Hippocampal formation (tissue), 2 donors: ENCODE measurements at places on chromosomes 3 and 15.

DNA sequence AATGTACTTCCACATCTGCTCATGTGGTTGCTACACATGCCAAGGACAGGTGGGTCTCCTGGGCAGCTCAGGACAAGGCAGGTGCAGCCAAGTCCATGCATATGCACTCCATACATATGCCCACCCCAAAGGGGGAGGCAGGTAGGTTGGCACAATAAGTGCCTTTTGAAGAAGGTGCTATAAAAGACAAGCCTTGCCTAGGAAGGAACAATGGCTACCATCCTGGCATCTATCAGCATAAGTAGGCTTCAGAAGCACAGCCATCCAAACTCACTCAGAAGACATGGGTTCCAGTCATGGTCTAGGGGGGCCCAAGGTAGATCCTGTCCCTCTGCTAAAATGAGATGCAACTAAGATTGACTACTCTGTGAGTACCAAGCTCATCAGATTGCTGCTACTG is 34.6 kb downstream of the NBEAL2 start:
- no peak for DNase-seq

- DNase-seq = no peak
Observed at GRCh38 chr15:54681584-54681983, 515.2 kb downstream of the RSL24D1 start.

DNA sequence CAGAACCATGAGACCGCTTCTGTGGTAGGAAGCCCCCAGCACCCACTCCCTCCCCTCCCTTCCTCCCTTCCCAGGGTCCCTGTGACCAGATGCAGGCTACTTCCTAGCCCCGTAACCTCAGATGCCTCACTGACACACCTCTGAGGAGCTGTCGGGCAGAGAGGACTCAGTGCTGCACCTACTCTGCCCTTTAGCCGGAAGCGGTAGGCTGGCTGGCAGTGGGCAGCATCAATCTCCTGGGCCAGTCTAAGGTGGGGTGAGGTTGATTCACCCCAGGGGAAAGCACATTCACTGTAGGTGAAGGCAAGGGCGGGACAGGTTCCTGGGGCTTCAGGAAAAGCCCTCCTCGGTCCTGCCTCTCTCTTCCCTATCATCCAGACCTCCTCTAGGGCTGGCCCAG is 19.1 kb downstream of the CSRNP1 start:
- no peak for DNase-seq

- no peak for DNase-seq
Observed at GRCh38 chr3:137171834-137172603, 214.2 kb downstream of the IL20RB start.

DNA sequence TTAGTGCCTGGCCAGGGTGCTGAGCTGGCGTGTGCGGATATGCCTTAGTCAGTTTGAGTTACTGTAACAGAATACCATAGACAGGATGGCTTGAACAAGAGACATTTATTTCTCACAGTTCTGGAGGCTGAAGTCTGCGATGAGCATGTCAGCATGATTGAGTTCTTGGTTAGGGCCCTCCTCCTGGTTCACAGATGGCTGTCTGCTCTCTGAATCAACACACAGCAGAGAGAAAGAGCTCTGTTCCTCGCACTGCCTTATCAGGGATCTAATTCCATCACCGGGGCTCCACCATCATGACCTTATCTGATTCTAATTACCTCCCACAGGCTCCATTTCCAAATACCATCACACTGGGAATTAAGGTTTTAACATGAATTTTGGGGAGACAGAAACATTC is 386.6 kb upstream of the DPH6 start:
- DNase-seq = no peak

GRCh38 chr3:191085091-191085490 is 114.0 kb upstream of the OSTN start:
- DNase-seq = no peak

DNA sequence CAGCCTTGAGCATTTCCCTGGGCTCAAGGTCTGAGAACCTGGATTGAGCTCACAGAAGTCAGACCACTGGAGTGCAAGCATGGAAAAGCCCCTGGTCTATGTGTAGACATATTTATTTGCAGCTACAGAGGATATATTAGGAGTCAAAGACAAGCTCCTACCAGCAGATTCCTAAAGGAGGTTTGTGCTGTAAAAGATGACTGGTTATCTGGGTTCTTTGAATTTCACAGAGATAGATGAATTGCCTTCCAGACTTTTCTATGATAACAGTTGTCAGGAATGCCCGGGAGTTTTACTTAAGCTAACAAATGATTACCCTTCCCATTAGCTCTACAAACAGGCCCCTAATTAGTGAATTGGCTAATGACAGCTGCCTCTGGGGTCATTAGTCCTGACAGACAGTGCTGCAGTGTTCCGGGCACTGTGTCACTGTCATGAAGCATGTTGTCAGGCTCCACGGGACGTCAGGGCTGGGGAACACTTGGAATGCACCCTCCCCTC is 48.8 kb upstream of the PLXNA1 start:
- no peak for DNase-seq

GRCh38 chr3:86228101-86228500 is 762.8 kb downstream of the VGLL3 start:
- DNase-seq = no peak

DNA sequence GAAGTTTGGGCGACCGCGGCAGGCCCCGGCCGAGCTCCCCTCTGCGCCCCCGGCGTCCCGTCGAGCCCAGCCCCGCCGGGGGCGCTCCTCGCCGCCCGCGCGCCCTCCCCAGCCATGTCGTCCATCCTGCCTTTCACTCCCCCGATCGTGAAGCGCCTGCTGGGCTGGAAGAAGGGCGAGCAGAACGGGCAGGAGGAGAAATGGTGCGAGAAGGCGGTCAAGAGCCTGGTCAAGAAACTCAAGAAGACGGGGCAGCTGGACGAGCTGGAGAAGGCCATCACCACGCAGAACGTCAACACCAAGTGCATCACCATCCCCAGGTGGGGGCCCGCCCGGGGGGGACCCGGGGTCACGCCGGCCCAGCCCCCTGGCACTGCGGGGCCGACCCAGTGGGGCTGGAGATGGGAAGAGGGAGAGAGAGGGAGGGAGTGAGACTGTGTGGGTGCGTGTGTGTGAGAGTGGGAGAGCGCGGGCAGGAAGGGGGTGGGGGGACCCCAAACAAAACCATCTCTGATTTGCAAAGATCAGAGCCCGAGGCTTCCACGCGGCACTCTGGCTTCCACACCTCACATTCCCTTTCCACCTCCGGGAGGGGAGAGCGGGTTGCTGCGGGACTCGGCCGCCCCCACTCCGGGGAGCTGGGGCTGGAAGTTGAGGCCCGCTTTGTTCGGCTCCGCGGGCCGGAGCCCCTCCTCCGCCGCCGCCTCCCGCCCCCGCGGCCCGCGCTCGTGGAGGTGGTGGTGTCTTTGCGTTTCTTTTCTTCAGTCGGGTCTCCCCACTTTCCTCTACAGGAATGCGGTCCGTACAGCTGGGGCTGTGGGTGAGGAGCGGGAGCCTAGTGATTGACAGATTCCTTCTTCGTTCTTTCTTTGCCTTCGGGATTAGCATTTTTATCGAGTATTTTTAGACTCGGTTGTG is 898 bp downstream of the SMAD3 start:
- DNase-seq = no peak

GRCh38 chr3:55190331-55190730 is 262.5 kb upstream of the LRTM1 start:
- no peak for DNase-seq

- no peak for DNase-seq
Observed at GRCh38 chr15:84914909-84915605, 30.6 kb downstream of the SLC28A1 start.

DNA sequence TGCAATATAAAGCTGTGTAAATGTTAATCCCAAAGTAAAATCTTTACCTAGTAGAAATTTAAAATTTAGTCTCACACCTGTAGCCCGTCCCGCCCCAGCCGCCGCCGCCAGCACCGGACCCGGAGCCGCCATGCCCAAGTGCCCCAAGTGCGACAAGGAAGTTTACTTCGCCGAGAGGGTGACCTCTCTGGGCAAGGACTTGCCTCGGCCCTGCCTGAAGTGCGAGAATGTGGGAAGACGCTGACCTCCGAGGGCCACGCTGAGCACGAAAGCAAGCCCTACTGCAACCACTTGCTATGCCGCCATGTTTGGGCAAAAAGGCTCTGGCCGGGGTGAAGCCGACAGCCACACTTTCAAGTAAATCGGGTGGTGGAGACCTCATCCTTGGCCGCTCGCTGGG is 22.1 kb upstream of the TOP2B start:
- no peak for DNase-seq

DNA sequence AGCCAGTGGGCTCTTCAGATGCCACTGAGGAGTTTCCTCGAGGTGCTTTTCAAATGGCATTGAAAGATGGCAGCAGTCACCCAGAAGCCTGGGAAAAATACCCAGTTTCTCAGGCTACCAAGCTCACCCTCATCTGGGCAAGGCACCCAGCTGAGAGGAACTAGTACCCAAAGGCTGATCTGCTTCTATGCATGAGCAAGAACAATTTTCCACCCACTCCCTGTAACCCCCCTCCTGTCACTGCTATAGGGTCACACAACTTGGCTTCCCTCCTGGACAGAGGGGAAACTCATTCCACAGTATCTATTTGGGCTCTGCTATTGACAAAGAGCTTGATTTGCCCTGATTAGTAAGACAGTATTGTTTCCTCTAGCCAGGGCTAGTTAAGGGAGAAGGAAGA is 31.9 kb downstream of the THRB start:
- no peak for DNase-seq

DNA sequence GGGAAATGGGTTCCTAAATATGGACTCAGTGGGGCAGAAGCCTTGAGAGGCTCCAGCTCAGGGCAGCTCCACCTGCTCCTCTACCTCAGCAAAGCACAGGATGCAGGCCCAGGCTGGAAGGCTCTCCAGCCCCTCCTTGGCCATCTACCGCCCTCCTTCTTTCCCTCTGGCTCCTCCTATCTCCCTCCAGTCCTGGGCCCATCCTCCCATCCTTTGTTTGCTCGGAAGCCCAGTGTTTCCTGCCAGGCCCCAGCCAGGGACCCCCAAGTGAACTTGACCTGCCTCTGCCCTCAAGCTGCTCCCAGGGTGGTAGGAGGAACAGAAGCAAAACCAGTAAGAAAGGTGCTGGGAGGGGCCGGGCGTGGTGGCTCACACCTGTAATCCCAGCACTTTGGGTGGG is 20.1 kb downstream of the MAPKAPK3 start:
- no peak for DNase-seq

DNA sequence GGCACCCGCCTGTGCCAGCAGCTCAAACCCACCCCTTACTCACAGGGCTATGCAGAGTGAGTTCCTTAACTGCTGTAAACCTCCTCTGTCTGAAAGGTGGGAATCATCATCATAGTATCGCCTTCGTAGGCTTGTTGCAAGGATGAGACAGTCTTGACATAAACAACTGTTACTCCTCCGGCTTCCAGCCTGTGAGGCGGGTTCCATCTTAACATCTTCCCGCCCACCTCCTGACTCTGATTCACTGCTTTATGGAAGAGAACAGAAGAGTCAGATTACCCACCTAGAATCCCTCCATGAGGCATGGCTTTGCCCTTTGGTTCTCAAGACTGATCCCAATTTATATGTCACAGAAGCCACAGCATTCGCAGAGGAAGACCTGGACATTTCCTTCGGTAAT is 21.9 kb downstream of the POLR2M start:
- DNase-seq = no peak

GRCh38 chr3:105611304-105612192 is 244.8 kb downstream of the ALCAM start:
- DNase-seq = no peak

DNA sequence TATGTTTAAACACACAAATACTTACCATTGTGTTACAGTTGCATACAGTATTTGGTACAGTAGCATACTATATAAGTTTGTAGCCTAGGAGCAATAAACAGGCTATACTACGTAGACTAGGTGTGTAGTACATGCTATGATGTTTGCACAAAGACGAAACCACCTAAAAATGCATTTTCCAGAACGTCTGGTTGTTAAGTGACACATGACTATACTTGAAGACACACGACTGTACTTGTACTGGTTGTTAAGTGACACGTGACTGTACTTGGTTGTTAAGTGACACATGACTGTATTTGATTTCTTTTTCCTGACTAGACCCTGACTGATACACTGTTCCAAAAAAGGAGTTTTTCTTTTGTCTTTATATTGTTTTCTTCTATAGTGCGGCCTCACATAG is 34.1 kb downstream of the RAB8B start:
- no peak for DNase-seq

DNA sequence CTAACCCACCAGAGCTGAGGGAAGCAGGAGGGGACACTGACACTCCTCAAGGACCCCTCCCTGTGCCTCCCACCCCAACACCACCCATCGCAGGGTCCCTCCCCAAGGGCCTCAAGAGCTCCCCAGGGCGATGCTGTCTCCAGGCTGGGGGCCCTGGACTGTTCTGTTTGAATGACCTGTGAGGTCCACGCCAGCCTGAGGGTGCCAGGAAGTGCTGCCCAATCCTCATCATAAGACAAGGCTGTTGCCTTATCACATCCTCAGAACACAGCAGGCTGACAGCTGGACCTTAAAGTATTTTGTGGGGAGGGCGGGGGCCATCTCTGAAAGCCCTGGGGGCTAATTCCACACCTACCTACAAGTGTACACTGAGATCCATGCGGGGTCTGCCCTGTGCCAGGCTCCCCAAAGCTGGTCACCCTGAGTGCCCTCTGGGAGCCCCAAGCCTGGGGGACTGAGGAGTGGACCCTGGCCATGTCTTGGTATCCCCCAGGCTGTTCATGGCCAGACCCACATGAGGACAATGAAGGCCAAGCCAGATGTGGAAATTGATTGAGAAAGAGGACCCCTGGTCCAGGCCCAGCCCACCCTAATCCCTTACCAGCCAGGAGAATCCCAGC is 23.8 kb upstream of the GOLGA6C start:
- DNase-seq = no peak

- no peak for DNase-seq
Observed at GRCh38 chr3:170095771-170096170, 58.0 kb downstream of the GPR160 start.

DNA sequence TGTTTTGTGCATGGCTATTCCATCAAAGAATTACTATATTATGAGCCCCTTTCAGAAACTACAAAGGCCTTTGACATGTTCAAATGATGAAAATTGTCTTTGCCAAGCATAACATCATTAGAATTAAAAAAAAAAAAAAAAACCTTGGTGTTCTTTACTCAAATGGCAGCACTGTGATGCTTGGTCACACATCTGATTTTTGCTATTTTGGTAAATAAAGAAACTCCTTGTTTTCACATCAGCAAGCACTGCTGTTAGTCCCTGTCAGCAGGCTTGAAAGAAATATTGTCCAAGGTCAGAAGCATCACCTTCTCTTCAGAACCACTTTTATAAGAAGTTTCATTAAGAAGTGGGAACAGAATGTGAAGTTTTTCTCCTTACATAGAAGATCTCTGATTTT is 537.3 kb downstream of the MFSD1 start:
- no peak for DNase-seq

GRCh38 chr3:6447166-6447801 is 413.6 kb upstream of the GRM7 start:
- no peak for DNase-seq

DNA sequence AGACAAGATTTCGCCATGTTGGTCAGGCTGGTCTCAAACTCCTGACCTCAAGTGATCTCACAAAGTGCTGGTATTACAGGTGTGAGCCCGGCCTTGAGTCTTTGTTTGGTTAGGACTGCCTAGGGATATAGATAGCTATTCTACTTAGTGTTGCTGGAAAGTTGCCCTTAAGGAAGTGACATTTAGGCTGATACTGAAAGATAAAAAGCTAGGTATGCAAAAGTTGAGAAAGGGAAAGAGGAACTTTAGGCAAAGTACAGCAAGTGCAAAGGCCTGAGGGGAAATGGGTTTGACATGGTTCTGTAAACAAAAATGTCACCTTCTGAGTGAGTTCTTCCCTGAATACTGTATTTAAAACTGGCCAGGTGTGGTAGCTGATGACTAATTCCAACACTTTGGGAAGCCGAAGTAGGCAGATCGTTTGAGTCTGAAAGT is 111.5 kb downstream of the ZNF609 start:
- DNase-seq = no peak
